ENCODE measurements at places on chromosomes 5 and 9. TPM values are rescaled to one million over a fixed set of nuclear protein-coding genes. Genes with fewer than 3 reads are reported as not detected.

The ZBTB5 gene
- total RNA-seq = 12.9 TPM

The PCDHGA1 gene
- total RNA-seq = 0.52 TPM

The PCDHA9 gene
- total RNA-seq = not detected

GRCh38 chr9:38177680-38178079 is 108.7 kb upstream of the SHB start:
- H3K4me1 ChIP-seq = no peaks in the 10 kb centered on the region
- no peak overlapping the region for H3K4me3 ChIP-seq
- no peaks in the 10 kb centered on the region for H3K36me3 ChIP-seq

The TAF11L8 gene
- not detected for total RNA-seq

The BARHL1 gene
- total RNA-seq = not detected

GRCh38 chr5:65290677-65291076 is 191.0 kb downstream of the ADAMTS6 start:
- peaks cover 7% of the 10 kb centered on the region for H3K36me3 ChIP-seq
- H3K4me3 ChIP-seq = no peak overlapping the region
- no peak overlapping the region for H3K27ac ChIP-seq
- no peak for DNase-seq

DNA sequence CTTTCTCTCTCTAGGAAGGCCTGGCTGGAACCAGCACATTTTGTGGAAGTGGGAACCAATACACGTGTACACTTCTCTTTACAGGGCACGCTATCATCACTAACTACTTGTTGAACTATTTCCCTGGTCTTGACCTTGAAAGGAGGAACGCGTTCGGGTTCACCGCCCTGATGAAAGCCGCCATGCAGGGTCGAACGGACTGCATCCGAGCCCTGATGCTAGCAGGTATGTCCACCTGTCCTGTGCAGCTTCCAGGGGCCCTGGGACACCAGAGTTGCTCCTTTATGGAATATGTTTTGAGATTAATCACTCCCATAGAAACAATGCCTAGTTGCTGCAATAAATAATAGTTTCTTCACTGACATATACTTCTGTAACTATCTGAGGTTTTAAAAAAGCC is 74.1 kb downstream of the ANKRD33B start:
- no peaks in the 10 kb centered on the region for H3K36me3 ChIP-seq
- H3K27me3 ChIP-seq = no peaks in the 10 kb centered on the region
- no peak overlapping the region for H3K4me3 ChIP-seq
- no peak overlapping the region for H3K27ac ChIP-seq

DNA sequence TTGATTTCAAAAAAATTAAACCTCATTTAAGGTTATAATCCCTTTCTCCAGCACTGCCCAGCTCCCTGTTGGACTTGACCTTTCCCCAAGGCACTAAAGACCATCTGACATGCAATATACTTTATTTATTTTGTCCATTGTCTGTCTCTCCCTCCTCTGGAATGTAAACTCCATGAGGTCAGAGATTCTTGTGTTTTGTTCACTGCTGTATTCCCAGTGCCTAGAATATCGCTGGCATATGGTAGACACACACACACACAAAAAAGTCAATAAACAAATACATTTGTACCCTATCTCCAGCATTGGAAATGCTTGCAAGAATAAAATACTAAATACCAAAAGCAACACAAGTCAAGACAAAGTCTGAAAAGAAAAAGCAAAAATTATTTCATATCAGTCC is 17.3 kb upstream of the ARSB start:
- H3K27ac ChIP-seq = no peak overlapping the region
- DNase-seq = no peak
- H3K27me3 ChIP-seq = peaks cover 27% of the 10 kb centered on the region
- H3K36me3 ChIP-seq = no peaks in the 10 kb centered on the region
- no peak overlapping the region for H3K4me3 ChIP-seq
- H3K4me1 ChIP-seq = no peaks in the 10 kb centered on the region

All from naive thymus-derived CD8-positive, alpha-beta T cell (primary cell).